ENCODE measurements at places on chromosomes 11 and 22. TPM values are rescaled to one million over a fixed set of nuclear protein-coding genes. Genes with fewer than 3 reads are reported as not detected.
A peak's percentile ranks its signal among the peaks of the same experiment; 100 is the strongest.

The APLP2 gene
- 500 TPM for total RNA-seq

GRCh38 chr11:69079661-69080256, 31.0 kb downstream of the TPCN2 start:
- H3K4me3 ChIP-seq, result no peak overlapping the region
- no peaks in the 10 kb centered on the region for H3K4me1 ChIP-seq
- DNase-seq, result no peak
- H3K27ac ChIP-seq, result no peak overlapping the region
- H3K36me3 ChIP-seq, result no peaks in the 10 kb centered on the region

DNA sequence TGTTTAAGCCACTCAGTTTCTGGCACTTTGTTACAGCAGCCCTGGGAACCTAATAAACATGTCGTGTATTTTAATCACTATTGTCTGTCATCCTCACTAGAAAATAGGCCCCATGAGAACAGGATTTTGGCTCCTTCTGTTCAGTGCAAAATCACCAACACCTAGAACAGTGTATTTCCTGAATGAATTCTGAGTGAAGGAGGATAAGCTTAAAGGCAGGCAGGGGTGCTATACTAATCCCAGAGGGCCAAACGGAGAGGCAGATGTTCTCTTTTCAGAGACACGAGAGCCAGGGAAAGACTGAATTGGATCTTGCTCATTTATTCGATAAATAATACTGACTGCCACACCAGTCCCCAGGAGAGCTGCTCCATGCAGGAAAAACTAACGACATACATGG, 10.4 kb downstream of the SMCO4 start:
- no peak overlapping the region for H3K27ac ChIP-seq
- no peak for DNase-seq
- peaks cover 33% of the 10 kb centered on the region for H3K4me1 ChIP-seq
- no peaks in the 10 kb centered on the region for H3K27me3 ChIP-seq

DNA sequence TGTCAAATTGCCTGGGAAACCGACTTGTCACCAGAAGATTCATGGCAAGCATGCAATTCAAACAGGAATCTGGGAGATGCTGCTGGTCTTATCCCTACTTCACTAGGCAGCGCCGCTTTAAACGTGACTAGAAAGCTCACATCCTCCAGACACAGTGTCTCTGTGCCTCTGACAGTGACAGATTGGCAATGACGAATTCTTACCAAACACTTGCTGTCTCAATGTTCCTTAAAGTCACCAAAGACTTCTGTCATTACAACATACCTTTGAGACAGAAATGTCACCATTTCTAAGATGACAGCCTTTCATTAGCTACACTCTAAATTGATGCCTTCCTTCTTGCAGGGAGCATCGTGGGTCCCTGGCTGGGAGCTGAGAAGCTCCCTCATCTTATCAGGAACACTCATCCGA, 197.8 kb downstream of the CWF19L2 start:
- no peak overlapping the region for H3K27ac ChIP-seq
- H3K27me3 ChIP-seq, result no peaks in the 10 kb centered on the region
- no peak for DNase-seq
- H3K4me1 ChIP-seq, result no peaks in the 10 kb centered on the region
- H3K36me3 ChIP-seq, result no peaks in the 10 kb centered on the region

- no peaks in the 10 kb centered on the region for H3K27me3 ChIP-seq
- no peaks in the 10 kb centered on the region for H3K36me3 ChIP-seq
- H3K4me1 ChIP-seq, result no peaks in the 10 kb centered on the region
These were observed 36.7 kb downstream of the TPBGL start for GRCh38 chr11:75277211-75277805.

DNA sequence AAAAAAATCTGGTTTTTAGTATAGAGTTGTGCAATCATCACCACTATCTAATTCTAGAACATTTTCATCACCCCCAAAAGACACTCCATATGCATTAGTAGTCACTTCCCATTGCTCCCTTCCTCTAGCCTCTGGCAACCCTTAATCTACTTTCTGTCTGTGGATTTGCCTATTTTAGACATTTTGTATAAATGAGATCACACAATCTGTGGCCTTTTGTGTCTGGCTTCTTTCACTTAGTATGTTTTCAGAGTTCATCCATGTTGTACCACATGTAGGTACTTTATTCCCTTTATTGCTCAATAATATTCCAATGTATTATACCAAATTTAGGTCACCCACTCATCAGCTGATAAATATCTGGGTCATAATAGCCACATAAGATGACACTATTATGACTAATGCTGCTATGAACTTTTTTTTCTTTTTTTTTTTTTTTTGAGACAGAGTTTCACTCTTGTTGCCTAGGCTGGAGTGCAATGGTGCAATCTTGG, 67.5 kb upstream of the SCUBE2 start:
- no peak for DNase-seq
- H3K27me3 ChIP-seq, result no peaks in the 10 kb centered on the region
- no peaks in the 10 kb centered on the region for H3K4me1 ChIP-seq
- no peak overlapping the region for H3K27ac ChIP-seq

The OR4A16 gene
- total RNA-seq, result not detected

GRCh38 chr11:111674941-111675340, 72.7 kb downstream of the SIK2 start:
- H3K27ac ChIP-seq, result no peak overlapping the region
- H3K4me1 ChIP-seq, result no peaks in the 10 kb centered on the region
- no peak overlapping the region for H3K4me3 ChIP-seq
- H3K27me3 ChIP-seq, result no peaks in the 10 kb centered on the region

GRCh38 chr11:2258501-2259465, 11.6 kb downstream of the ASCL2 start:
- no peaks in the 10 kb centered on the region for H3K4me1 ChIP-seq
- no peaks in the 10 kb centered on the region for H3K36me3 ChIP-seq
- no peak overlapping the region for H3K27ac ChIP-seq

GRCh38 chr11:69230856-69231425, 63.0 kb upstream of the MYEOV start:
- H3K27ac ChIP-seq, result no peak overlapping the region
- no peak for DNase-seq
- H3K27me3 ChIP-seq, result peaks cover 3% of the 10 kb centered on the region
- H3K4me3 ChIP-seq, result no peak overlapping the region
- H3K4me1 ChIP-seq, result no peaks in the 10 kb centered on the region

GRCh38 chr11:27158456-27159334, 118.1 kb downstream of the BBOX1 start:
- H3K27me3 ChIP-seq, result no peaks in the 10 kb centered on the region
- H3K4me1 ChIP-seq, result no peaks in the 10 kb centered on the region
- H3K27ac ChIP-seq, result no peak overlapping the region
- H3K4me3 ChIP-seq, result no peak overlapping the region

The C11orf97 gene
- not detected for total RNA-seq

The P2RY6 gene
- total RNA-seq, result 2.9 TPM

GRCh38 chr22:49925525-49926128, 7.2 kb downstream of the CRELD2 start:
- no peak overlapping the region for H3K27ac ChIP-seq
- H3K4me3 ChIP-seq, result no peak overlapping the region
- no peaks in the 10 kb centered on the region for H3K27me3 ChIP-seq
- DNase-seq, result no peak
- H3K36me3 ChIP-seq, result no peaks in the 10 kb centered on the region
- H3K4me1 ChIP-seq, result peaks cover 3% of the 10 kb centered on the region

DNA sequence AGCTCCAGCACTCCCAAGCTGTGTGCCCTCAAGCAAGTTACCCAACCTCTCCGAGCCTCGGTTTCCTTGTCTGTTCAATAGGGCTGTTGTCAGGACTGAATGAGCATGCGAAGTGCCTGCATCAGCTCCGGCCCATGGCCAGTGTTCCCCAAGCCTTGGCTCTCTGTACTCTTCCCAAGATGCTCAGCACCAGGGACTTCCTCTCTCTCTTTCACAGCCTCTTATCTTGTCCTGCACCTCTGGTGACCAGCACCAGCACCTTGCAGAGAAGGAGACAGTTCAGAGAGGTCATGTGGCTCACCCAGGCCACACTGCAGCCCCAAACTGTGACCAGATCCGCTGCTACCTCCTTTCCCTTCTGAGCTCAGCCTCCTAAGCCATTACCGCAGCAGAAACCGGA, 120.3 kb upstream of the ANO1 start:
- DNase-seq, result no peak
- H3K4me3 ChIP-seq, result no peak overlapping the region
- H3K4me1 ChIP-seq, result peaks cover under 1% of the 10 kb centered on the region
- H3K27ac ChIP-seq, result peak overlapping the region; percentile 73

The GLYAT gene
- 0.77 TPM for total RNA-seq

DNA sequence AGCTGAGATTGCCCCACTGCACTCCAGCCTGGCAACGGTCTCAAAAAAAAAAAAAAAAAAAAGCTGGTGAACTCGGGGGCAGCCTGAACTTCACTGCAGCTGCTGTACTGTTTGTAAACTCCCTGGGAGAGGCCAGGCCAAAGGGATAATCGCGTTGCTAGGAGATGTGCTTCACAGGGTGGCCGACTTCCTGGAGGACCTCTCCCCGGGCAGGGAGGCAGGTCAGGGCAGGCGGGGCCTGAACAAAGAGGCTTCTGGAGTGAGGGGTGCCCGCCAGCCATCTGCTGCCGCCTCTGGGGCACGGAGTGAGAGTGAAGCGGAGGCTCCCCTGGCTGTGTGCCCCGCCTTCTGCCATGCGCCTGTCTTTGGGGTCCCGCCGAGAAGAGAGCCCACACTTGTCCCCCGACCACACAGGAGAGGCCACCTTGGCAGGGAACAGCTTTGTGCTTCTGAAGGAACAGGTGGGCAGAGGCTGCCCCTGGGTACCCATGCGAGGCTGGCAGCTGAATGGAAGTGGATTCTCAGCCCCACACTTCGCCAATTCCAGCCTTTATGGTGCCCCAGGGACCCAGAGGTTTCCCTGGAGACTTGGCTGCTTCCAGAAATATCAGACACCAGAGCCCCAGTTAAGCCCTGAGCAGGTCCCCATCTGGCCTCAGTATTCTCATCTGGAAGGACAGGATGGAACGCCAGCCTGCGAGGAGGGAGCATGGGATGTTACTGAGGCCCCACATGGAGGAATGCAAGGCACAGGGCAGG, 29.6 kb downstream of the TMEM184B start:
- peak overlapping the region; percentile 79 for H3K27ac ChIP-seq
- H3K27me3 ChIP-seq, result no peaks in the 10 kb centered on the region
- DNase-seq, result peak; percentile 88
- H3K36me3 ChIP-seq, result no peaks in the 10 kb centered on the region

GRCh38 chr11:67996622-67997474, 7.0 kb downstream of the UNC93B1 start:
- peak; percentile 61 for DNase-seq
- no peak overlapping the region for H3K27ac ChIP-seq
- H3K36me3 ChIP-seq, result no peaks in the 10 kb centered on the region
- no peaks in the 10 kb centered on the region for H3K4me1 ChIP-seq

DNA sequence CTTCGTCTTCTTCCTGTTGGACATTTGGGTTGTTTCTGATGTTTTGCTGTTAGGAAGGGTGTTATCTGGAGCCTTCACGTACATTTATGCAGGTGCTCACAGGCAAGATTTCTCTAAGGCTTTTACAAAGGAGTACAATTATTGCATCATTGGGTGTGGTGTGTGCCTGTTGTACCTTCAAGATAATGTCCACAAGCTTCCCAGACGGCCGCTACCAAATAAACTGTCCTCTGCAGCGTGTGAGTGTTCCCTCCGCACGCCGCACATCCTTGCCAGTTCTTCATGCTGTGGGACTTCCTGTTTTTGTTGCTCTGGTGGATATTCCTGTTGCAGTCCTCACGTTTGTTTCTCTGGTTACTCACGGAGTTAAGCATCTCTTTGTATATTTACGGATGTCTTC, 133.3 kb downstream of the TBC1D22A start:
- no peaks in the 10 kb centered on the region for H3K27me3 ChIP-seq
- no peak overlapping the region for H3K4me3 ChIP-seq
- no peaks in the 10 kb centered on the region for H3K36me3 ChIP-seq
- H3K27ac ChIP-seq, result no peak overlapping the region

GRCh38 chr22:41833369-41834004, 582 bp downstream of the SREBF2 start:
- DNase-seq, result peak; percentile 75
- no peaks in the 10 kb centered on the region for H3K36me3 ChIP-seq
- H3K27ac ChIP-seq, result peak overlapping the region; percentile 96

GRCh38 chr22:47202819-47203553, 440.5 kb downstream of the TBC1D22A start:
- no peak for DNase-seq
- H3K4me1 ChIP-seq, result no peaks in the 10 kb centered on the region
- H3K27me3 ChIP-seq, result no peaks in the 10 kb centered on the region

- no peak overlapping the region for H3K4me3 ChIP-seq
- no peaks in the 10 kb centered on the region for H3K27me3 ChIP-seq
- DNase-seq, result no peak
- H3K27ac ChIP-seq, result no peak overlapping the region
- H3K4me1 ChIP-seq, result no peaks in the 10 kb centered on the region
- no peaks in the 10 kb centered on the region for H3K36me3 ChIP-seq
These were observed 114.4 kb downstream of the MUC15 start for GRCh38 chr11:26457636-26458035.

DNA sequence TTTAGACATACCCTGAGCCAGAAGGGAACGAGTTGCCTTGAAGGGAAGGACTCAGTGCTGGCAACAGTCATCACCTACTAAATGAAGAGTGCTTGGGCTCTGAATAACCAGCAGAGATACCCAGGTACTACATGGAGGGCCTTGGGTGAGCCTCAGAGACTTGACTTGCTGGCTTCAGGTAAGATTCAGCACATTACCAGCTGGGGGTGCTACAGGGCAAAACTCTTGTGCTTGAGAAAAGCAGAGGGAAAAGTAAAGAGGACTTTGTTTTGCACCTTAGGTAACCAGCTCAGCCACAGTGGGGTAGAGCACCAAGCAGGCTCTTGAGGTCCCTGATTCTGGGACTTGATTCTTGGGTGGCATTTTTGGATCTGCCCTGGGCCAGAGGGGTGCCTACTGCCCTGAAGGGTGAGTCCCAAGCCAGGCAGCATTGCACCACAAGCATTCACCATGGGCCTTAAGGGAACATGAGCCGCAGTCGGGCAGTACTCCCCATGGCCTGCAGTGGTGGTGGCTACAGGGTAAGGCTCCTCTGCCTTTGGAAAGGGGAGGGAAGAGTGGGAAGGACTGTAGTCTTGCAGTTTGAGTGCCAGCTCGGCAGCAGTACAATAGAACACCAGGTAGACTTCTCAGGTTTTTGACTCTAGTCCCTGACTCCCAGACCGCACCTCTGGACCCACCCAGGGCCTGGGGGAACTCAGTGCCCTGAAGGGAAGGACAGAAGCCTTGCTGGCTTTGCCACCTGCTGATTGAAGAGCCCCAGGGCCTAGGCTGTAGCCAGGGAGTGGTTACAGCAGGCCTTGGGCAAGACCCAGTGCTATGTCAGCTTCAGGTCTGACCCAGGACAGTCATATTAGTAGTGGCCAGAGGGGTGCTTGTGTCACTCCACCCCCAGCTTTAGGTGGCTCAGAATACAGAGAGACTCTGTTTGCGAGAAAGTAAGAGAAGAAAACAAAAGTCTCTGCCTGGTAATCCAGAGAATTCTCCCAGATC, 22.7 kb upstream of the PLEKHA7 start:
- peak; percentile 6 for DNase-seq
- no peaks in the 10 kb centered on the region for H3K4me1 ChIP-seq
- no peak overlapping the region for H3K4me3 ChIP-seq
- H3K27ac ChIP-seq, result no peak overlapping the region
- H3K36me3 ChIP-seq, result no peaks in the 10 kb centered on the region

Measured in hepatocyte (in vitro differentiated cells).